ENCODE measurements at places on chromosomes 2 and 18. TPM values are rescaled to one million over a fixed set of nuclear protein-coding genes. Genes with fewer than 3 reads are reported as not detected.

MSH6 gene
- 607 TPM for total RNA-seq

AP1S3 gene
- total RNA-seq, result 42.6 TPM

FKBP1B gene
- total RNA-seq, result 1.5 TPM

RNF138 gene
- 32.7 TPM for total RNA-seq

GALNT5 gene
- not detected for total RNA-seq

PID1 gene
- total RNA-seq, result not detected

TRABD2A gene
- 1.8 TPM for total RNA-seq

TMEM214 gene
- total RNA-seq, result 78.6 TPM

CHRNA1 gene
- total RNA-seq, result not detected

DNA sequence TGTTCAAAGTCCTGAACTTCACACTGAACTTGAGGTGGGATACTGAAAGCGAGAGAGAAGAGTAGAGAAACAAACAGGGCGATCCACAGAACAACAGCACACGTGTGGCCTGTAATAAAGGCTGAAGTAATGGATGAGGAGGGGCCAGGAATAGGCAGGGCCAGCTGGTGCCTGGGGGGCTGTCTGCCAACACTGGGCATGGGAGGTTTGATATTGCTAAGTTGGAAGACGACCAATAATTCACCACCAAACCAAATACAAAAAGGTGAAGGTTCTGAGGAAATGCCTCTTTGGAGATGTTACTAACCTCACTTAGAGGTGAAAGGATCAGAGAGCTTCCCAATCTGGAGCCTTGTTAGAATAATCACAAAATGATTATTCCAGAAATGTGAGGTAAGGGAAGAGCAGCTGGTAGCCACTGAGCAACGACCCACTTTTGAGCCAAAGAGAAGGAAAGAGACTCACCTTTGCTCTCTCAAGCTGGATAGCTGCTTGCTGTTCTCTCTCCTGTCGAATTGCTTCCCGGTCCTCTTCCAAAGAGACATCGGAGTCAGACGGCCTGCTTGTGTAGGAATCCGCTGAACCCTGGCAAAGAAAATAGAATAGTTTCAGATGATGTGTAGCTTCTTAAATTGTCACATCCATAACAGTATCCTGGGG is 54.7 kb upstream of the ARL5A start:
- no peak for DNase-seq

GRCh38 chr2:101427743-101428142 is 40.4 kb upstream of the CREG2 start:
- DNase-seq, result no peak

DNA sequence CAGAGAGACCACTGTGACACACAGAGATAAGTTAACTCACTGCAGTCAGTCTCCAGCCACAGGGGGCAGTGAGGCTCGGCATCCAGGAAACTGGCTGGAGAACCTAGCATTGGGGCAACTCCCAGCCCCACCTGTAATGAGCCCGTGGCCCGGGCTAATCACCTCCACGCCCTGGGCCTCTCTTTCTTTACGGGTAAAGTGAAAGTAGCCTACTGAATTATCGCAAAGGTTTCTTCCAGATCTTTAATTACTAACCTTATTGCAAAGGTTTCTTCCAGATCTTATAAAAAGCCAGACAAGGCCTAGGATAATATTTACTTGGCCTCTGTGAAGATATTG is 45.7 kb upstream of the ACAA2 start:
- DNase-seq, result no peak

- DNase-seq, result no peak
These were observed 251.2 kb upstream of the PARD3B start for GRCh38 chr2:204293884-204294747.

DNA sequence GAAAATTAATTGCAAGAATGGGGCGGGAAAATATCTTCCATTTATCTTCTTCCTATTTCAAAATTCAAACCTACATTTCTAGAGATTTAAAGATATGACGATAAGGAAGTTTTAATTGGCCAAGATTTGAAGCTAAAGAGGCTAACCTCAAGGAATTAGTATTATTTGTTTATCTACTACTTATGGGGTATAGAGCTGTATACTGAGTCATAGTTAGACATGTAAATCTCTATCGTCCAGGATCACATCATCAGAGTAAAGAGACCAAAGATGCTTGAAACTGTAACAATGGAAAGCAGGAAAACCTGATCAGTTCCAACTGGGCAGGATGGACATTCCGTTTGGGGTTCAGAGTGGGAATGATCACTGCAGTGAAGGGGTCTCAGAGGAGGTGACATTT is 95.2 kb upstream of the KLF7 start:
- no peak for DNase-seq

- no peak for DNase-seq
These were observed 93.7 kb upstream of the DNMT3A start for GRCh38 chr2:25435421-25435820.

DNA sequence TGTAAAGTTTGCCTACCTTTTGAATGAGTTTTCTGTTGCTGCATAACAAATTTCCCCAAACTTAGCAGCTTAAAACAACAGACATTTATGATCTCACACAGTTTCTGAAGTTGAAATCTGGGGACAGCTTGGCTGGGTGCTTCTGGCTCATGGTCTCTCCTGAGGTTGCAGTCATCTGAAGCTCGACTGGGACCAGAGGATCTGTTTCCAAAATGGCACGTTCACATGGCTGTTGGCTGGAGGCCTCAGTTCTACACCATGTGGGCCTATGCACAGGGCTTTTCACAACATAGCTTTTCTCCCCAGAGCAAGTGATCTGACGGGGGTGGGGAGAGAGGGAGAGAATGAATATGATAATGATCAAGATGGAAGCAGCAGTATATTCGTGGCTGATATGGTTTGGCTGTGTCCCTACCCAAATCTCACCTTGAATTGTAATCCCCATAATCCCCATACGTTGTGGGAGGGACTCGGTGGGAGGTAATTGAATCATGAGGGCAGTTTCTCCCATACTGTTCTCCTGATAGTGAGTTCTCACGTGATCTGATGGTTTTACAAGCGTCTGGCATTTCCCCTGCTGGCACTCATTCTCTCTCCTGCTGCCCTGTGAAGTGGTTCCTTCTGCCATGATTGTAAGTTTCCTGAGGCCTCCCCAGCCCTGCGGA is 3.5 kb downstream of the RALB start:
- no peak for DNase-seq

DNA sequence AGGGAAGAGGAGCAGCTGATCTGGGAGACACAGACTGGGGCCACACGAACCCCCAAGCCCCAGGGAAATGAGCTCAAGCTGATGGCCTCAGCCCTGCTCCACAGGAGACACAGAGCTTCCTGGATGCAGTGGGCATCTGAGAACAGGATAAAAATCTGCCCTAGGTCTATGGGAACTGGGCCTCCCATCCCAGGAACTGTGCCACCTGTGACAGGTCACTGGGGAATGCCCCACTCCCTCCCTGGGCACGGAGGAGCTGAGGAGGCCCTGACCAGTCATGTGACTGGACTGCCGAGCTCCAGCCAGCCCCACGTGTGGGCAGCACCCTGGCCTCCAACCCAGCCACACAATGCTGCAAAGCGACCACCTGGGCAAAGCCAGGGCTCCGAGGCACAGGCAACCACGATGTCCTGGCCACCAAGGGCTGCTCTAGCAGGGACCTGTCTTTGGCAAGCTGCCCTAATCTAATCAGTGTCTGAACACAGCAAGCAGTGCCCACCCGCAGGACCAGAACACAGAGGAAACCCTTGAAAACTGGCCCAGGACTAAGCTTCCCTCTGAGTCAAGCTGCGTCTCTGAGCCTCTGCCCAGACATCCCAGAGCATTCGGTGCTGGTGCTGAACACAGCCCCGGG is 57.8 kb upstream of the ID2 start:
- no peak for DNase-seq

GRCh38 chr2:191678437-191679100 is 633 bp downstream of the NABP1 start:
- DNase-seq, result peak; percentile 71

- peak; percentile 50 for DNase-seq
These were observed 125.8 kb upstream of the HNMT start for GRCh38 chr2:137838255-137839092.

DNA sequence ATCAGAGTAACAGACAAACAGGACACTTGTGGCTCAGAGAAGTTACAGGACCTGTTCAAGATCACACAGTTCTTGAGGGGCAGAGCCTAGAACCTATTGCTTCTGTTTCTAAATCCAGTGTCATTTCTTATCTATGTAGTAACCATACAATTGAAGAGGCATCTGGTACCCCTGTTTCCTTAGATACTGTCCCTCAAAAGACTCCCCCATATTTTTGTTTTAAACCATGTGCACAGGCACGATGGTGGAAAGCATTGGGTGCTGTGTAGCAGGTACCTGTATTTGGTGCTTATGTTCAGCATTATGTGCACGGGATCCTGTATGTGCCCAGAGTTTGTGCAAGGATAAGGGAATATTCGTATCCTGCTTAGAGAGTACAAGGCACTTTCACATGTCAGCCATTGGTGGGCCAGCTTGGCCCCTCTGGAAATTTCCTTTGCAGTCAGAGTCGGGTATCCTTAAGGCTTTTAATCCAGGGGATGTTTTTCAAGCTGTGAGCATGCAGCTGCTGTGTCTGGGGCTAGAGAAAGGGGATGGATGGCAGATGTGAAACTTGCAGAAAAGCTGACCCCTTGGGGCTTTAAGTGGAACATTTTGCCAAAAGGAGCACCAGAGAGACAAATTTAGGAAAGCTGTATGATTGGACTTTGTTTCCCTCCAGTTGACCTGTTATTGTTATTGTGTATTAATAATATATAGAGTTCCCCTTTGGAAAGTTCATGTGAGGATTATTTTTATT is 2.1 kb downstream of the LBH start:
- no peak for DNase-seq

Data from OCI-LY7 (cell line).